Fibroblast of lung (primary cell): ENCODE measurements at places on chromosomes 16 and 17. TPM values are rescaled to one million over a fixed set of nuclear protein-coding genes. Genes with fewer than 3 reads are reported as not detected.

The HASPIN gene
- total RNA-seq: 0.51 and 2.0 TPM in 2 replicates

The CES3 gene
- total RNA-seq: 0.77 and 1.3 TPM in 2 replicates

The CTRB2 gene
- not detected in 2 replicates for total RNA-seq

The DNAAF8 gene
- 0.26 and 0.50 TPM in 2 replicates for total RNA-seq
